Hindlimb muscle (tissue), 1 donor: ENCODE measurements at places on chromosomes 16 and 17. TPM values are rescaled to one million over a fixed set of nuclear protein-coding genes. Genes with fewer than 3 reads are reported as not detected.

NACA2 gene
- 1.3 TPM for polyA plus RNA-seq

WNK4 gene
- 0.19 TPM for polyA plus RNA-seq

TAX1BP3 gene
- polyA plus RNA-seq: 47.5 TPM

SRL gene
- polyA plus RNA-seq: 671 TPM

CTU2 gene
- 13.3 TPM for polyA plus RNA-seq

GAS2L2 gene
- not detected for polyA plus RNA-seq

MPV17L gene
- polyA plus RNA-seq: 4.6 TPM

NUPR1 gene
- polyA plus RNA-seq: 29.7 TPM

GRCh38 chr16:1338119-1338730 is 4.8 kb downstream of the BAIAP3 start:
- DNase-seq: no peak

- DNase-seq: no peak
Observed at GRCh38 chr17:39736319-39737165, 1.2 kb upstream of the GRB7 start.

GRCh38 chr17:39195568-39196160 is 1.8 kb downstream of the CACNB1 start:
- DNase-seq: no peak

GRCh38 chr17:82444284-82444893 is 6.2 kb downstream of the CYBC1 start:
- no peak for DNase-seq

DNA sequence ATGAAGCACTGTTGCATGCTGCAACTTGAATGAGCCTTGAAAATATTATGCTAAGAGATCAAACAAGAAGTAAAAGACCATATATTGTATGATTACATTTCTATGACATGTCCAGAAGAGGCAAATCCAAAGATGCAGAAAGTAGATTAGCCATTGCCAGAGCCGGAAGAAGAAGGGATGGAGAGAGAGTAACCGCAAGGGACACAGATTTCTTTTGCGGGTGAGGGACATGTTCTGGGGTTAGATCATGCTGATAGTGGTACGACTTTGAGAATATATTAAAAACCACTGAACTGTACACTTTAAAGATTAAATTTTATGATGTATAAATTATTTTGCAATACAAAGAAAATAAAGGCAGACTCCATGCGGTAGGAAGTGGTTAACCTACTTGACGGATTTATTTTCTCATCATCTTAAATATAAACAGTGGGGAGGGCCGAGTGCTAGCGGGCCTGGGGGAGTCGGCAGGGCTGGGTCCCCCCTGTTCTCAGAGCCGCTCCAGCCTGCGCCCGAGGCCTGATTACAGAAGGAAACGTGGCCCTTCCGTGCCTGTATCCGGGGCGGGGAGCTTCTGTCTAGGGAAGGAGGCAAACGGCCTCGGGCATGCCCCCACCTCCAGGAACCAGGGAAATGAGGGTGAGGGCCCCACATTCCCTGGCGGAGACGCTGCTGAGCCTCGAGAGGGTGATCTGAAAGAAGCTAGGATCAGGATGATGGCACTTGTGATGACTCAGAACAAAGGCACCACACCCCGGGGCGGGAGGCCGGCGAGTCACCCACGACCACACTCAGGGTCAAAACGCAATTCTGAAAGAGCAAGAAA is 48.0 kb downstream of the SHCBP1 start:
- no peak for DNase-seq

- DNase-seq: peak; percentile 85
Observed at GRCh38 chr16:70691223-70692129, 5.6 kb upstream of the MTSS2 start.

GRCh38 chr16:64532117-64532516 is 589.7 kb downstream of the CDH11 start:
- no peak for DNase-seq

- no peak for DNase-seq
Observed at GRCh38 chr17:60224064-60224463, 74.3 kb downstream of the CA4 start.

- no peak for DNase-seq
Observed at GRCh38 chr17:10107316-10108165, 90.9 kb downstream of the GAS7 start.
